ENCODE measurements at places on chromosomes 11 and 22.

GRCh38 chr11:75369560-75370255 is 18.2 kb upstream of the ARRB1 start:
- DNase-seq: no peak

- DNase-seq: no peak
These were observed 8.9 kb downstream of the APOBEC3A start for GRCh38 chr22:38966380-38966702.

DNA sequence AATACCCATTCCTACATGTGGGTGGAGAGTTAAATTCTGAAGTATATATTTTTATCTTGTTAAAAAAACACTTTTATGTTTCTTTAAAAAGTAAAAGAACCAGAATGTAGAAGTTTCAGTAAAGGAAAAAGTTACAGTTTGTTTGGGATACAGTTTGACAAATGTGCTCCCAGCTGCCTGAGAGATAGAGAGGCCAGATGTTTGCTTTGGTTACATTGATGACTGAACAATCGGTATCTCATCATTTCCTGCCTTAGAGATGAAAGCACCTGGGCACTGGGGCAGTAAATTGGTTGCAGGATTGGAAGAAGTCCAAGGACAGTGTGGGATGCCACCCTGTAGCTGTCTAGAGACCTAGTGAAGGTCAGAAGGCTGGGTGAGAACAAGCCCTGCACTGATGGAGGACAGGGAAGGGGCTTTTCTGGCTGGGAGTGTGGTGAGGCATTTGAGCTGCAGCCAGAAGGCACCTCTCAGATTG is 16.6 kb downstream of the MED15 start:
- no peak for DNase-seq

GRCh38 chr11:72633068-72633467 is 41.2 kb downstream of the PDE2A start:
- DNase-seq: no peak

- DNase-seq: no peak
These were observed 119.1 kb upstream of the NCAM1 start for GRCh38 chr11:112842151-112842550.

GRCh38 chr11:1920909-1921573 is 1.5 kb downstream of the TNNT3 start:
- no peak for DNase-seq

GRCh38 chr11:10459029-10459970 is 4.2 kb downstream of the AMPD3 start:
- DNase-seq: no peak

DNA sequence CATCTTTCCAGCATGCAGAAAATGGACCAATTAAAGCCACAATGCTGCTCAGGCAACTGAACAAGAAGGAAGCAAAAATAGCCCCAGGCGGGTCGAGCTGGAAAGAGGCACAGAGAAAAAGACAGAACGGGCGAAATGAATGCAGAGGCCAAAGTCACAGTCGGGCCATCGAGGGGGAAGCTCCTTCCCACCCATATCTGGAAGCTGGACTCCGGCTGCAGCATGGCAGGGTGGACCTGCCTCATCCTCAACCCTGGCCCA is 58.6 kb upstream of the PRDM11 start:
- no peak for DNase-seq
